ENCODE measurements at places on chromosomes 6 and 20.

DNA sequence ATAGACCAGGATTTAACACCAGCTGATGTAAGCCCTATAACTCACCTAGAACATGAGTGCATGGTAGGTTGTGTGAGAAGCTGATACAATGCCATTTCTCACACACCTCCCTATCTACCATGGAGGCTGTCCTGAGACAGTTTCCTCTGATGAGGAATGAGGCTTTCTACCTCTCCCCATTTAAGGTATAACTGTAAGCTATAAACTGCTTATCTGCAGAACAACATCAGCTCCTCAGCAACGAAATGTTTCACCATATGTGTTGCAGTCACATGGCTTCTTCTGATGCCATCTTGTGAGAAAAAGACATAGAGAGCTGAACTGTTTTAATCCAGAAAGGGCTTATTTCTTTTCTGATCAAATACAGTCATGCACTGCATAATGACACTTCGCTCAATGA is 20.7 kb downstream of the ZKSCAN3 start:
- DNase-seq, result no peak

DNA sequence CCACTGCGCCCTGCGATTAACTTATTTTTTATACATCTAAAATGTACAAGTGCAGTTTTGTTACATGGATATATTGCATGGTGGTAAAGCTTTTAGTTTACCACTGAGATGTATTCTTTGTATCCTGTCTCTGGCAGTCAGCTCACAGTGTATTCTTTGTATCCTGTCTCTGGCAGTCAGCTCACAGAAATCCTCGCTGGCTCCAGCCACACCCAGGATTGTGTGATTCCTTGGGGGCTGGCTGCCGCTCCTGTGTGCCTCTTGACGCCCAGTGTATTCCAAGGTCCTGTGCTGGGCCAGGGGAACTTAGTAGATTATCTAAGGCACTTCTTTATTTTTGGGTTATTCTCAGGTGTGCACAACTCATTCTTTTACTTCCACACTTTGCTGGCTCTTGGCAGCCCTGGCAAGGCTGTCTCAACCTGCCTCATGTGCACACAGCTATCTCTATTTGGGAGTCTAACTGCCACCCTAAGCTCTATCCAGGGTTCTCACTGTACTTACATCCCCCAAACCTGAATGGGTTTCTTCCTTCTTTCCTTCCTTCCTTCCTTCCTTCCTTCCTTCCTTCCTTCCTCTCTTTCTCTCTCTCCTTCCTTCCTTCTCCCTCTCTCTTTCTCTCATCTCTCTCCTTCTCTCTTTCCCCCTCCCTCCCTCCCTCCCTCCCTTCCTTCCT is 12.4 kb upstream of the RNF24 start:
- no peak for DNase-seq

DNA sequence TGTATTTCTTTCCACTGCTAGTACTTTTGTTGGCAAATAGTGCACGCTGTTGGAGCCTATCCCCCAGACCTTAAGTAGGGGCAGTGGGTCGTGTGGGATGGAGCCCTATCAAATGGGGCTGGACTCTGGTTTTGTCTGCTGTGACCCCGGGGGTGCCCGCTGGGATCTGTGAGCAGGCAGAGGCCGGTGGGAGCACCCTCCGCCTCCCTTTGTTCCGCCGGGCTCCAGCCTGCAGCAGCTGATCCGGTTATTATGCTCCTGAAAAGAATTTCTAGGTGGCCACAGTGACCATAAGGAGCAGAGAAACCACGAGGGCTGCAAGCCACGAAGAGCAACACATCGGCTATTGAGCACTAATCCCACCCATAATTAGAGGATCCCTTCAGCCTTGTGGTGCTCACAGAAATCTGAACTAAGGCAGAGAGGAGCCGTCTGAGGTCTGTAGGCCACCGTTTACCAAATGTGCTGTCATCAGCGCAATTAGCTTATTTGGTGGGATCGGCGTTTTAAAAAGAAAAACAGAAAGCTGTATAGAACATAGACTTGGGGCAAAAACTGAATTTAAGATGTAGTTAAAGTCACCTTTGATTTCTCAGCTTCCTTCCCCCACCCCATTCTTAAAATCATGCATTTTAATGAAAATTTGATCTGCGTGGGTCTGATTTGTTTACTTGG is 598.3 kb upstream of the JAG1 start:
- DNase-seq, result no peak

DNA sequence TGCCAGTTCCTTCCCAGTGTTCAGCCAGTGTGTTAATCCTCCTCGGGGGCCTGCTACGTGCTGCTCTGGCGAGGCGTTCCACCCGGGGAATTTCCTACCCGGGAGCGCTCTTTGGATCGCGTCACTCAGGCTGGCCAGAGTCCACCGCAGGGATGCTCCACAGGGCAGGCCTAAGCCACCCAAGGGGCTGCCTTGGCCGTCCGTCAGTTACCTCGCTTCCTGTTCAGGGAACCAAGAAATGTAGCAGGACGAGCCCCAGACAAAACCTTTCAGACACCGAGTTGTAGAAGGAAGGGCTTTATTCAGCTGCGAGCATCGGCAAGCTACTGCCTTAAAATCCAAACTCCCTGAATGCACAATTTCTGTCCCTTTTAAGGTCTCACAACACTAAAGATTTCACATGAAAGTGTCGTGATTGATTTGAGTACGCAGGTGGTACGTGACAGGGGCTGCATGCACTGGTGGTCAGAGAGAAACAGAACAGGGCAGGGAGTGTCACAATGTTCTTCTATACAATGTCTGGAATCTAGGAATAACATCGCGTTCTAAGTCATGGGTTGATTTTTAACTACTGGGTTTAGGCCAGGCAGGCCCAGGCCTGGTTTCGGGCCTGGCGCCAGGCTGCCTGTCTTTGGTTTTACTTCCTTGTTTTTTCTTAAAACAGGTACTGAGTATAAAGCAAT is 15.7 kb upstream of the POU5F1 start:
- no peak for DNase-seq

- DNase-seq, result no peak
Measured at GRCh38 chr20:21286775-21287174, 16.4 kb upstream of the XRN2 start.

GRCh38 chr6:111061508-111061907 is 25.8 kb upstream of the SLC16A10 start:
- no peak for DNase-seq

Measured in activated CD4-positive, alpha-beta memory T cell treated with anti-CD3 and anti-CD28 coated beads for 36 hours (primary cell).